ENCODE measurements at places on chromosomes 4 and X.
A peak's percentile ranks its signal among the peaks of the same experiment; 100 is the strongest.

- DNase-seq, result no peak
These were observed 201.6 kb upstream of the NR3C2 start for GRCh38 chr4:148643851-148644250.

DNA sequence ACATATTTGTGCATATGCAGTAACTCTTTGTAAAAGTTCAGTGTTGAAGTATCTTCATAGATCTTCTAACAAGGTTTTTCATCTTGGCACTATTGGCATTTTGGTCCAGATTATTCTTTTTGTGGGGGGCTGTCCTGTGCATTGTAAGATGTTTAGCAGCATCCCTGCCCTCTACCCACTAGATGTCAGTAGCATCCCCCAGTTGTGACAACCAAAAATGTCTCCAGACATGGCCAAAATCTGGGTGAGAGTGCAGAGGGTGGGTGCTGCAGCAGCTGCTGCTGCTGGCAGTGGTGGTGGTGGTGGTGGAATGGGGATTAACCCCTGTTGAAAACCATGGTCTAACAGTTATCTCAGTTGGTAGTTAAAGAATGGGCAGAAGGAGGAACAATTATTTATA is 370.0 kb downstream of the GPAT3 start:
- no peak for DNase-seq

GRCh38 chr4:148215202-148215601 is 227.0 kb downstream of the NR3C2 start:
- DNase-seq, result no peak

- no peak for DNase-seq
These were observed 186.8 kb upstream of the PABPC4L start for GRCh38 chr4:134388351-134388750.

- DNase-seq, result no peak
These were observed 28.5 kb upstream of the CCDC110 start for GRCh38 chr4:185500035-185500434.

GRCh38 chrX:125012585-125012984 is 307.1 kb upstream of the TEX13C start:
- DNase-seq, result no peak

DNA sequence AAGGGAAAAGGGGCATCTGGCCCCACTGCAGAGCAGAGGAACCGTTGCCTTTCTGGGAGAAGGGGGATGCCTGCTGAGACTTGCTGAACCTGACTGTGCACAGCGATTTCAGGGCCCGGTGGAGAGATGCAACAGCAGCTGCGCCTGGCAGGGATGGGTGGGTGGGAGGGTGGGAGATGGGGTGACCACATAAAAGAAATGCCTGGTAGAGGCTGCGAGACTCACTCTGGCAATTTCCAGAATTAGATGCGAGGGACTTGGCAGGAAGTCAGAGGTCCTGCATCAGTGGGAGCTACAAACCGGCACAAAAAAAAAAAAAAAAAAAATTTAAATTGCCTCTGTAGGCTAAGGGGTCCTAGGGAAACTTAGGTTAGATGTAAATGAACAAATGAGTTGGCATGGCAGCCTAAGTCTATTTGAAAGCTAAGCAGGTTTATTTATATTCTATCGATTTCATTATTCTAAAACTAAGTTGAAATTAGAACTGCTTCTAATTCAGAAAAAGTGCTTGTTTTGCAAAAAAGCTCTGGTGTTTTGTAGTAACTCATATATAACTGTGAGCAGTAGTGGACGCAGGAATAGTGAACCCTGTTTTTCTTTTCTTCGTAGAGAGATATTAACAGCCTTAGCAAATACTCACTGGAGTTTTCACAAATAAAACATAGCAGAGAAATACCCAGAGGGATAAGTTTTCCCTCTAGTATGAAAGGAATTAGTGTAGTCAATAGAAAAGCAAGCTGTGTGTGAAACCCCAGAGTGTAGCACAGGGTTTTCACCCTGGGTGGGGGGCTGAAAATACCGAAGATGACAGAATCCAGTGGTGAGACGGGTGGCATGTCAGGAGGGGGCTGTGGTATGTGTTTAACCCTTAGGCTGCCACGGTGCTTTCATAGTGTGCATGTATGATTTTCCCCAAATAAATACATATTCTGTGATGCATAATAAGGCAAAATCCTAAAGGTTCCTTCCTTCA is 130.1 kb downstream of the EGF start:
- DNase-seq, result no peak

- DNase-seq, result no peak
These were observed 14.5 kb upstream of the TXLNG start for GRCh38 chrX:16771483-16772398.

DNA sequence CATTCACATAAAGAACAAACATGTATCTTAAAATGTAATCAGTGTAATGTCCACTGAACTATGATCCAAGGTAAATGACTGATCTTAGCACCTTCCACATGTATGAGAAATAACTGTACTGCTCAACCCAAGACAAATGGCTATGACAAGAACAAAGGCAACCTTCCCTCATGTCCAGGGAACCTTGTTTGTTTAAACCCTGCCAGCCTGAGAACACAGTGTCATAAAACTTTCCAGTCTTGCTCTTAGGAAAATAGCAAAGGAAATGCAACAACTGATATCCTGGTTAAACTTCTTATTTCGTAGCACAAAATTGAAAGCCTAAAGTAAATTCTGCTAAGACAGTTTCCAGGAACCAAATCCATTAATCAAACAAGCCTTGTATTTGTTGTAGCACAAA is 494.3 kb downstream of the IL15 start:
- no peak for DNase-seq

- DNase-seq, result no peak
These were observed 40.4 kb upstream of the PDLIM5 start for GRCh38 chr4:94411296-94411695.

DNA sequence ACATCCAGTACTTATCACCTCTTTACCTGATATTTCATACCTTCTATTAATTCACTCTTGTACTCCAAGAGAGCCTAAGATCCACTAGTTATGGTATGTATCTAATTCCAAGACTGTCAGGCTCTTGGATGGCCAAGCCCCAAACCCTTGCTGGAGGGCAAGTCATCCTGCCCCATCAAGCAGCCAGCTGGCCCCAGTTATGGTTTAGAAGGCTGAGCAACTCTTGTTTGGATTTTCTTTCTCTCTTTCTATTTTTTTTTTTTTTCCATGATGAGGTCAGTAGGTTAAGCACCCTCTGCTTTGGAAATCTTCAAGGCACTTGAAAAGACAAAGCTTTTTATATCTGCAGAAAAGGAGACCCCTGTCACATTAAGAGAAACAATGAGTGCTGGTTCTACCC is 10.9 kb upstream of the FGF16 start:
- DNase-seq, result no peak

- DNase-seq, result no peak
These were observed 162.8 kb downstream of the WDFY3 start for GRCh38 chr4:84803720-84804119.

DNA sequence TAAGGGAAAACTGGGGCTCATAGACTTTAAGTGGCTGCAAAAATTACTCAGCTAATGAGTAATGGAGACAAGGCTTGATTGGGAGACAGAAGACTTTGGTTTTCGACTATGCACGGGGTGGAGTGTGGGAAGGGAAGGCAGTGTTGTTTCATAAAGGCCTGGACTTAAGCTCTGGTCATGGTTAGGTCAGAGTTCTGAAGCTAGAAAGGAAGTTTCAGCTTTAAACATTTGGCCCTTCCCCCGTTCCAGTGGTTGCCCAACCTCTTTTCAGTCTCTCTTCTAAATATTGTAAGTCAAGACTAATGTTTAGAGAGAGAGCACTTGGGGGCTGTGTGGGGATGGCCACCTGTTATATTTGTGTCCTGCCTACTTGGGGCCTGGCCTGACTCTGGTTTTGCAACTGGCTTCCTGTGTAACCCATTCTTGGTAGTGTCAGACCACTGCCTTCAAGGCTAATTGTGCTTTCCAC is 21.0 kb downstream of the MSN start:
- no peak for DNase-seq

- no peak for DNase-seq
These were observed 133.2 kb upstream of the ADAMTS3 start for GRCh38 chr4:72701987-72702819.

DNA sequence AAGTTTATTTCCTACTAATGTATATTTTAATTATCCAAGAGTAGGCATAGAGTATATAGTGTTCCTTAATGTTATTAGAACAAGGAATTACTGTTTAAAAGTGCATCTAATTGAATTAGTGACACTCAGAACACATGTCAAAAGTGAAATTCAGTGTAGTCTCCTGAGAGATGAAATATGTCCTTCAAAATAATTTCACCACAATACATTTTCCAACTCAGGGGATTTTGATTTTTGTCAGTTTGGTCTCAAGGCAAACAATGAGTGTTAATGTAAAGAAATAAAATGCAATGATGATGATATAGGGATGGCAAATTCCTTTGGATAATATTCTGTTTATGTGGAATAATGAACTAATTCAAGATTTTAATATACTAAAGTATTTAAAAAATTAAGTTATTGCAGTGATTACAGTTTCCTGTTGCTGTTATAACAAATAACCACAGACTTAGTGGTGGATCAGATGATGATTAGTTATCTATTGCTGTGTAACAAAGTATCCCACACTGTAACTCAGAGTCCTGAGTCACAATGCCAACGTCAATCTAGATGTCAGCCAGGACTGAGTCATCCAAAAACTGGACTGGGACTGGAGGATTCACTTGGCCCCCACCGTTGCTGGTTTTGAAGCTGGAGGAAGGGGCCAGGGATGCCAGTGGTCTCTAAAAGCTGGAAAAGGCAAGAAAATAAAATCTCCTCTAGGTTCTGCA is 148.0 kb upstream of the SLC7A11 start:
- DNase-seq, result no peak

DNA sequence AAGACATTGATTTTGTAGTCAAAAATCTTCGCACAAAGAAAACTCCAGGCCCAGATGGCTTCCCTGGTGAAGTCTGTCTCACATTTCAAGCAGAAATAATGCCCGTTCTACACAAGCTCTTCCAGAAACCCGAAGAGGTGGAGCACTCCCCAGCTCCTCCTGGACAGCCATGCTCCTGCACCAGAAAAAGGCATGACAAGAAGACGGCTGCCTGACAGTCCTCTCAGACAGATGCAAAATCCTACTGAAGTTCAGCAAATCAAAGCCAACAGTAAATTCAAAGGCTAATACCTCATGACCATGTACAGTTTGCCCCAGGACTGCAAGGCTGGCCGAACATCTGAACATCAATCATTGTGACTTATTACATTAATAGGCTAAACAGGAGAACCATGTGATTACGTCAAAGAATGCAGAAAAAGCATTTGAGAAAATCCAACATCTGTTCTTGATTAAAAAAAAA is 30.8 kb upstream of the MXD4 start:
- DNase-seq, result no peak

GRCh38 chr4:139367421-139368090 is 65.3 kb upstream of the NDUFC1 start:
- DNase-seq, result no peak

DNA sequence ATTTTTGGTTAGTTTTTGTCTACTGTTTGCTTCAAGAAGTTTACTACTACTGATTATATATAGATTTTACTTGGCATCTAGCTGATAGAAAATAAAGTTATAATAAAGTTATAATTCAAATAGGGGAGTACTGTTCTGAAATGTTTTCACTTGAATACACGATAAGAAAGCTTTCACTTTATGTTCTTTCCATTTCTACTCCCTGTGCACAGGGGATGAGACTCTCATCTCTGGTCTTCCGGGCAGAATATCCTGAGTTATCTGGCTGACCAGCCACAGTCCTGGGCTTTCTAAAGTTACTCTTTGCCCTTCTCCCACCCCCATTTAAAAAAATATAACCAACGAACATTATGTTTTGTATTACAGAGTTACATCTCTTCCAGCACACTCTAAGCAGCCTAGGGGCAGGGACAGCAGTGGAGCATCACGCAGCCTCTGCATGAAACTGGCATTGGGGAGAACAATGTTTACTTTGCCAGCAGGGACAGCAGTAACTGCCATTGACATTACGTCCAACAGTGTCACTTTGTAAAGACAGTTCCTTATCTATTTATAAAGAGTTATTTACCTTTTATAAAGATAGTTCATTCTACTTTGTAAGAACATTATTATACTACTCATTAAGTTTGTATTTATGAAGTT is 64.3 kb downstream of the METTL14 start:
- DNase-seq, result no peak

DNA sequence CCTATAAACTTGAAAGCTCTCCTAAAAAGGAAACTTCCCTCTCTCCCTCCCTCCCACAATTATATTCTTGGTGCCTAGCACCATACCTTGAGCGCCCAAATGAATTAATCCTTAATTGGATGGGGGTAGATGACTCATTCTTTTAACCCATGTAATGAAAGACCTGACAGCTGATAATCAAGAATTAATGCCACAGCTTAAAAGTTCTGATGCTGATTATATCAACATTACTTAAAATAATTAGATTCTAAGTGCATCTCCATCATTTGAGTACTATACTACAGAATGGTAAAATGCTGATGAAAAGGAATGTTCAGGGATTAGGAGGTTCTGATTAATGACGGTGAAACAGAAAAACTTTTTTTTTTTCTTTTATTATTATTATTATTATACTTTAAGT is 117.0 kb downstream of the ENOX2 start:
- DNase-seq, result no peak

DNA sequence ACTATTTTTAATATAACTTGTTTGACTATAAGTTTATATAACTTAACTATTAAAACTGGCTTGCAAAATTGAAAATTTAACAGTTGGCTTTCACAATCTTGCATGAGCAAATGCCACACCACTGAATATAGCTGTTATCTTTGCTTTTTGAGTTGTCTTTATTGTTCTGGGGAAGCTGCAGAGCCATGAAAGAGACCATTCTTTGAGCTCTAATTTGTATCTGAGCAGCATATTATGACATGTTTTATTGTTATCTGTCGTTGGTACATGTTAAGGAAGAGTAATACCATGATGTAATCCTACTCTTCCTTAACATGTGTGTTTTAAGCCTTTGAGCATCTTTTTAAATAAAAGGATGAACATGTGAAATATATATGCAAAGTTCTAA is 97.1 kb upstream of the ANK2 start:
- DNase-seq, result no peak

DNA sequence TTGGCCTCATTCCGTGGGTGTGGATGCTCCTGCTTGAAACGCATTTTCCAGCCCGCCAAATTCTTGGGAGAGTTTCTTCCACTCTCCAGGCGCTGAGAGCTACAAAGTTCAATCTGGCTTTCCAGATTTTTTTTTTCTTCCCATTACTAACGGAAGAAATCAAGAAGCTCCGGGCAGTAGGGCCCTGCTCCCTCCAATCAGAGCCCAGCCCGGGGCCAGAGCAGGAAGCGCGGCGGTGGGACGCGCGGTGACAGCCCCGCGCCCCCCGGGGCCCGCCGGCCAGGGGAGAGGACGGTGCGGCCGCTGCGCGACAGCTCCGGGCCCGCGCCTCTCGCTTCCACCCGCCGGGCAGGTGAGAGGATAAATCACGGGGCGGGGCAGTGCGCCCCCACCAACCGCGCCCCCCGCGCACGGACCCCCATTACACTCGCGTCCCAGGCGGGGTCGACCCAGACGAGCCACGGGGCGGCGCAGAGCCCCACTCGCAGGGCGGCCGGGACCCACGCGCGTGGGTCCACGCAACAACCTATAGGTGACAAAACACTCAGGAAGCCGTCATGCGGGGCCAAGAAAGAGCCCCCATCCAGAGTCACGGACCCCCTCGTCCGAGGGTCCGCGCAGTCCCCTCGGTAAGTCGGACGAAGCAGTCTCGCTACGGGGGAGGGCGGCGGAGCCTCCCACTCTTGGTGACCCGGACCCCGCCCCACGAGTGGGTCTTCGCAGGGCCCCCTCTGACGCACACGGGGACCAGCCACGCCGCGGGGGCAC is 868 bp downstream of the AFAP1 start:
- DNase-seq, result peak; percentile 73

- no peak for DNase-seq
These were observed 176.7 kb downstream of the NPFFR2 start for GRCh38 chr4:72208421-72209075.

GRCh38 chr4:72410158-72410557 is 158.9 kb downstream of the ADAMTS3 start:
- DNase-seq, result no peak

GRCh38 chr4:183099537-183100297 is 660 bp downstream of the WWC2 start:
- DNase-seq, result peak; percentile 63

Measured in activated effector memory CD4-positive, alpha-beta T cell treated with anti-CD3 and anti-CD28 coated beads, Interleukin-2, amount 50 U/mL, for 16 hours (primary cell).